Fibroblast of skin of left quadriceps (primary cell): ENCODE measurements at places on chromosomes 11 and 22.

DNA sequence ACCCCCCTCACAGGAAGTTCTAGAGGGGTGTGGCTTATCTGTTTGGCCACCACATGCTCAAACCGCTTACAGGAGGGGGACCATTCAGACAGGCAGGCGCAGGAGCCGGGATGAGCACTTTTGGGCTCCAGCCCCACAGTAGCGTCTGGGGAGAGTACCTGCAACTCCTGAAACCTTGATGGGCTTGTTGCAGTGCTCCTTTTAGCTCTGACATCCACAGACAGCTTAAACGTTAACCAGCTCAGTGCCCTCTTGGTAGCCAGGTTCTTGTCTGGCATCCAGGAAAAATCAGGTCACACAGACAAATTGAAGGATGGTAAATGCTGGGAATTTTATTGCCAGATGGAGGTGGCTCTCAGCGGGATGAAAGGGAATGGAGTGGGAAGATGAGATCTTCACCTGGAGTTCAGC lies 326.3 kb downstream of the ETS1 start:
- DNase-seq, result no peak

DNA sequence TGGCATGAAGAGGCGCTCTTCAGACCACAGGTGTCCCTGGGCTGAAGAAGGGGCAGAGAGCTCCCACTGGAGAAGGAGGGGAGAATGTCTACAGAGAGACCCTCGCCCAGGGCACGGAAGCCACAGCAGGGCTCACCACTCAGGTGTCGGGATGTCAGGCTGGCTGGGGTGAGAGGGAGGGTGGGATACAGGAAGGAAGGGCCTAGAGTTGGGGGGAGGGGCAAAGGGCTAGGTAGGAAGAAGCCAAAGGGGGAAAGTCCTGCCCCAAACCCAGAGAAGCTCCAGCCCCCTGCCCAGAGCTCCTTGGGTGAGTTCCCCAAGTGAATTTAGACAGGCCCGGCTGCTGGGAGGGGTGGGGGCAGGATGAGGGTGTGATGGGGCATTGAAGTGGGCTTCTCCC lies 232.0 kb downstream of the CEP164 start:
- DNase-seq, result no peak

GRCh38 chr11:24598641-24599040 lies 101.8 kb downstream of the LUZP2 start:
- no peak for DNase-seq

DNA sequence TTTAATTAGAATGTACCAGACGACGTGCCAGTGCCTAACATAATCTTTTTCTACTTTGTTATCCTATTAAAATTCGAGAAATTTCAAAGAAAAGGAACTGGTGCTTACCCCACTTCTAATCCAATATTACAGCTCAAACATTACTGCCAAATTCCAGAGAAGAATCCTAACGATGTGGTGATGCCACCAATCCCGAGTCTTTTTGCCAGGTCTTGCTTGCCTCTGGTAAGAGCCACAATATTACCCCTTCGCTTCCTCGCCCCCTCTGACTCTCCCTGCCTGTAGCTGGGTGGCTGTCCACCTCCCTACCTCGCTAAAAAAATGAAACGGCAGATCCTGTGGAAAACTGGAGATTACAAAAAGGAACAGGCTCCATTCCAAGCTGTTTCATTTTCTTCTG lies 49.4 kb upstream of the TBCEL start:
- DNase-seq, result no peak

DNA sequence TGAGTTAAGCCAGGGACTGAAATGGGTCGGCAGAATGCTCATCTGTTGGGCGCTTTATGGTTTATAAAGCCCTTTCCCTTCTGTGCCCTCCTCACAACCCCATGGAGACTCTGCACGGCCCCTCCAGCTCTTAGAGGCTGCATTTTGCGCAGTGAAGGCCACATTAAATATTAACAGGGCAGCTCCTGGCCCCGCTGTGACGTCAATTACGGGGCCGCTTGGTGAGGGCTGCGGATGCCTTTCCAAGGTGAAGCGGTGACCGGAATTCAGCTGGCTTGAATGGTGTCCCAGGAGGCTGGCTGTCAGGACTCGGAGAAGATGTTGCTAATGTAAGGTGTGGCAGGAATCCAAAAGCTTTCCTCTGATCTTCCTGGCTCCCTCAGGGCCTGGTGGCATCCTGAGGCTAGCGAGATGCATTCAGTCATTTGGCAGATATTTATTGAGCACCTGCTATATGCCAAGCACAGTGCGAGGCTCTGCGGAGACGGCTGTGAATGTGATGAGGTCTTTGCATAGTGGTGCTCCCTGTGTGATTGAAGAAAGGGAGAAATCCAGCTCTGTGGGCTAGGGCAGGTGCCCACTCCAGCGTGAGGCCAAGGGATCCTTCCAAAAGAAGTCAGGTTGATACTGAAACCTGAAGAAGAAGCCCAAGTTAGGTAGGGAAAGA lies 10.4 kb upstream of the YWHAH start:
- DNase-seq, result no peak

GRCh38 chr11:41519696-41520095 lies 60.2 kb upstream of the LRRC4C start:
- peak; percentile 15 for DNase-seq

GRCh38 chr11:93614173-93614722 lies 47.2 kb upstream of the CEP295 start:
- DNase-seq, result no peak

DNA sequence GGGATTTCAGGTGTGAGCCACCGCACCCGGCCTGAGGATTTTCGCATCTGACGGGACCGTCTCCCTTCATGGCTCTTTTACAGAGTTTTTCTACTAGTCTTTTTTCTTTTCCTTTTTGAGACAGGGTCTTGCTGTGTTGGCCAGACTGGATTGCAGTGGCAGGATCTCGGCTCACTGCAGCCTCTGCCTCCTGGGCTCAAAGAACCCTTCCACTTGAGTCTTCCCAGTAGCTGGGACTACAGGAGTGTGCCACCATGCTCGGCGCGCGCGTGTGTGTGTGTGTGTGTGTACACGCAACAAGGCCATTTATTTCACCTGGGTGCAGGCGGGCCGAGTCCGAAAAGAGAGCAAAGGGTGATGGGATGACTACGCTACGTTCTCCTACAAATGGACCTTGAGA lies 10.9 kb downstream of the SERHL2 start:
- no peak for DNase-seq
